ENCODE measurements at places on chromosomes 16 and 17.

DNA sequence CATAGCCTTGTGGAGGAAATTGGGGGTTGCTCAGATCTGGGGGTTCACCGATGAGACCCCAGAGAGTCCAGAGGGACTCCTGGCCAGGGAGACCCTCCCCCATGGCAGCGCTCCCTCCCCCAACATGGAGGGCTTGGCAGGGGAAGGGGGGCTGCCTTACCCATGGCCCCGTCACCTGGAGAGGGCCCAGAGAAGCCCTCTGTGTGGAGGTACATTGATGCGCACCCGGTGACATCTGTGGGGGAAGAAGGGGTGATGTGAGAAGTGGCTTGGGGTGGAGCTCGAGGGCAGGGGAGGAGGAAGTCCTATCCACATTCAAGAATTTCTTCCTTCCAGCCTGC lies 16.2 kb downstream of the ETV4 start:
- no peak for DNase-seq

- DNase-seq = no peak
Measured at GRCh38 chr16:2701272-2701671, 18.8 kb downstream of the PRSS27 start.

DNA sequence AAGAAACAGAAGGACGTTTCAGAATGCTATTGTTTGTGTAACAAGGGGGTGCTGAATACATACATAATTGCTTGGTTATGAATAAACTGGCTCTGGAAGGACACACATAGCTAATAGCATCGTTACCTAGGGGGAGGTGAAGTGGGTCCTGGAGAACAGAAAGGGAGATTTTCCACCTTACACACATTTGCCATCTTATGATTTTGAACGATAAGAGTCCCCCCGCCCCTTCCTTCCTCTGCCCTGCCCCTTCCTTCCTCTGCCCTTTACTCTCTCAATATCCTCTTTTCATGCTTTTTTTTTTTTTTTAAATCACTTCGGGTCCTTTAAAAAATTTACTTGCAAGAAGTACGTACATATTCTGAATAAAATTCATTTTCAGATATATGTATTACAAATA lies 902 bp upstream of the DHRS7B start:
- DNase-seq = no peak

- no peak for DNase-seq
Measured at GRCh38 chr17:72030067-72030899, 90.5 kb upstream of the SOX9 start.

DNA sequence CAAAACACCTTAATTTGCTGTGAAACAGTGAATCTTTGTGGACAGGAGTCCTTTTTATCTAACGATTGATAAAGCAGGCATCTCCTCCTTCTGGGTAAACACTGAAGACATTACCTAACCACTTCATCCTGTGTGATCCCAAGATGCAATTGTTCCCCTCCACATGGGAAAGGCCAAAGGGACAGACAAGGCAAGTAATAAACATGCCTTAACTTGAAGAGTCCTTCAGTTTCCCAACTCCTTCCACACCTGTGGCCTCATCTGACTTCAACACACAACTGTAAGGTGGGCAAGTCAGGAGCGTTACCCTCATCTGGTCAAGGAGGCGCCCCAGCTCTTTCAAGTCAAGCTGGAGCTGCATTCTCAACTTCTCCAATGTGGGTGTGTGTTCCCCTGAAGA lies 278.6 kb downstream of the ABCC12 start:
- DNase-seq = no peak

- no peak for DNase-seq
Measured at GRCh38 chr17:66695098-66695497, 139.8 kb upstream of the CACNG5 start.

GRCh38 chr16:80687606-80688005 lies 116.8 kb downstream of the CDYL2 start:
- DNase-seq = no peak

DNA sequence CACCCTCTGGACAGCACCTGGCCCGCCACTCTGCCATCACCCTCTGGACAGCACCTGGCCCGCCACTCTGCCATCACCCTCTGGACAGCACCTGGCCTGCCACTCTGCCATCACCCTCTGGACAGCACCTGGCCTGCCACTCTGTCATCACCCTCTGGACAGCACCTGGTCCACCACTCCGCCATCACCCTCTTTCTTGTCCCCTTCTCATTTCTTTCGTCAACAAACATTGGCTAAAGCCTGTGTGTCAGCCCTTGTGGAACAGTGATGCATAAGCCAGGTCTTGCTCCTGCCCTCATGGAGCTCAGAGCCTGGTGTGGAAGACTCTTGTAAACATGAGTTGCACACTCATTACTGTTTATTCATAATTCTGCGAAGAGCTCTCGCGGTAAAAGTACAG lies 31.2 kb downstream of the CDK5R1 start:
- no peak for DNase-seq

DNA sequence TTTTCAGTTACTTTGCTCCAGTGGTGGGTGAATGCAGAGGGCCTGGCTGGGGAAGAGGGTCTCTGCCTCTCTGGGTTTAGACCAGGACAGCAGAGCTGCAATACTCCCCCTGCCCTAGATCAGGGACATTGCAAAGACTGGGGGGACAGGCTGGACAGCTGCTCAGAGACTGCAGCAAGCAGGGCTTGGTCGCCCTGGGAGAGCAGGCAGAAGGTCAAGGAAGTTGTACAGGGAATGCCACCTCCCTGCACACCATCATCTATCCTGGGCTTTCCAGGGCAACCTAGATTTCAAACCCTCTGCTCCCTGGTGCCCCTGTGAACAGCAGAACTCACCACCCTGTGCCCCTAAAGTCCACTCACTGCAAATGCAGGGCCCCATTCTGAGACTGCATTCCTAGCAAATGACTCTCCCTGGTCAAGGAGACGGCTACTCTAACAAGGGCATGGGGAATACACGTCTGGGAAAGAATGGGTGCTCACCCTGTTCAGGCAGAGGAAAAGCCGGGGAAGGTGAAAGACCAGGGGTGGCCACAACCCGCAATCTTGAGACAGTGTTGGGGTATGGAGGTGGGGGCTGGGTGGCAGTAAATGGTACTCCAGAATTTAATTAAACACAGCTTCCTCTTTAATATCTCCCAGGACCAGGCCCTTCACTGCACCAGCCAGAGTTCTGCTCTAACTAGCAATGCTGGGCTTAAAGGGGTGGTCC lies 1.0 kb downstream of the KIFC3 start:
- DNase-seq = no peak

DNA sequence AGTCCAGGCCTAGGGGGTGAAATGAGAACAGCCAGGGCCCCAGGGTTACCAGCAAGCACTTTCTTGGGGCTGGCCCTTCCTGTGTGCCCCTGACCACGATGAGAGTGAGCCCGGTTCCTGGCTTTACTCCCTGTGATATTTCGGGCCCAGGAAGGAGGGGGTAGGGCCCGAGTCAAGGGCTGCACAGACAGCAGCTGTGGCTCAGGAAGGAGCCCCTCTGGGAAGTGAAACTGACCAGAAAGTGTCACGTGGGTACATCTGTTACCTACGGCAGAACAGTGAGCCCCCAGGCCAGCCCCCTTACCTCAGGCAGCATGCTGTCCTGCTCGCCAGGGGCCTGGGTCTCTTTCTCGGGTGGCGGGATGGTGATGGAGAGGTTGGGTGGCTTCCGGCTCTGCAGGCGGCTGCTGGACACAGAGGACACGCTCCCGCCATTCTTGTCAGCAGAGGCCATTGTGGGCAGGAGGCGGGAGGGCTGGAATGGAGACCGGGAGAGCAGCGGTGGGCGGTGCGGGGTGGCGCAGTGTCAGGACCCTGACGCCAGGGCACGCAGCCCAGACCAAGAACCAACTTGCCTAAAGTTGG lies 13.8 kb downstream of the AANAT start:
- no peak for DNase-seq

DNA sequence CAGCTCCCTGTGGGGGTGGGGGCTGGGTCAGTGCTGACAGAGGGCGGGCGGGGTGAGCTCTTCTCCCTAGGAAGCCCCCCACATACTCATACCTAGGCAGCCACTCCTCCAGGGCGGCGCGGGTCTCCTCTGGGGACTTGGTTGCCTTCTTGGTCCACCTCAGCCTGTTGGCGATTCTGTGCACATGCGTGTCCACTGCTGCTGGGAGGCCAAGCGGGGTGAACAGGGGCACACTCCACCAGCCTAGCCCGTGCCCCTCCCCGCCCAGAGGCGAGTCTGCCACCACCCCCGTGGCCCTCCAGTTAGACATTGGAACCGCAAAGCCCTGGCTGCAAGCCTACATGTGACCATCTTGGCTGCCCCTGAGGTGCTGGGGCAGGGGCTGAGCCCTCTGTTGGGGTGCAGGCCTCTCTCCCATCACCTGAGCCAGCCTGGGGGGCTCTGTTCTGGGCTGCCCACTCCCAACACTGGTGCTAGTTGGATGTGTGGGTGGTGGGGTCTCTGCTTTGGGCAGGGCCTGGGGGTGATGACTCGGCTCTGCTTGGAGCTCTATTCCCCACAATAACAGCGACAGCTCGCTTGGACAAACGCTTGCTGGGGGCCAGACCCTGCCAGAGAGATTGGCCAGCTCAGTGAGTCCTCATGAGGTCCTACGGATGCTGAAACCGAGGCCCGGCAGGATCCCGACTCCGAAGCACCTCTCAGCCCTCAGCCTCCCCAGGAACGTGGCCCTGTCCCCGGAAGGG lies 7.4 kb downstream of the NTHL1 start:
- DNase-seq = no peak

DNA sequence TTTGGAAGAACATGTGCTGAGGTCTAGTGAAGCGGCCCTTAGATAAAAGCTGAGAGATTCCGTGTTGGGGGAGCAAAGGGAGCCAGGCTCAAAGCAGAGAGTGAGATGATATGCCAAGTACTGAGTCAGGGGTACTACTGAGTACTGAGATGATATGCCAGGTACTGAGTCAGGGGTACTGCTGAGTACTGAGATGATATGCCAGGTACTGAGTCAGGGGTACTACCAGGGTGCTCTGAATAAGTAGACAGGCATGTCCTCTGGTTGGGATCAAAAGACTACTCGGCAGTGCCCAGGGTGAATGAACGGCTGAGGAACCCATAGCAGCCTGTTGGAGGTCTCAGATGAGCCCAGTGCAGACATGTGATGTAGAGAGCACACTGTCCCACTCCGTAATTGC lies 239.0 kb downstream of the SOX9 start:
- DNase-seq = no peak

GRCh38 chr16:69315486-69316311 lies 4.5 kb downstream of the VPS4A start:
- no peak for DNase-seq

DNA sequence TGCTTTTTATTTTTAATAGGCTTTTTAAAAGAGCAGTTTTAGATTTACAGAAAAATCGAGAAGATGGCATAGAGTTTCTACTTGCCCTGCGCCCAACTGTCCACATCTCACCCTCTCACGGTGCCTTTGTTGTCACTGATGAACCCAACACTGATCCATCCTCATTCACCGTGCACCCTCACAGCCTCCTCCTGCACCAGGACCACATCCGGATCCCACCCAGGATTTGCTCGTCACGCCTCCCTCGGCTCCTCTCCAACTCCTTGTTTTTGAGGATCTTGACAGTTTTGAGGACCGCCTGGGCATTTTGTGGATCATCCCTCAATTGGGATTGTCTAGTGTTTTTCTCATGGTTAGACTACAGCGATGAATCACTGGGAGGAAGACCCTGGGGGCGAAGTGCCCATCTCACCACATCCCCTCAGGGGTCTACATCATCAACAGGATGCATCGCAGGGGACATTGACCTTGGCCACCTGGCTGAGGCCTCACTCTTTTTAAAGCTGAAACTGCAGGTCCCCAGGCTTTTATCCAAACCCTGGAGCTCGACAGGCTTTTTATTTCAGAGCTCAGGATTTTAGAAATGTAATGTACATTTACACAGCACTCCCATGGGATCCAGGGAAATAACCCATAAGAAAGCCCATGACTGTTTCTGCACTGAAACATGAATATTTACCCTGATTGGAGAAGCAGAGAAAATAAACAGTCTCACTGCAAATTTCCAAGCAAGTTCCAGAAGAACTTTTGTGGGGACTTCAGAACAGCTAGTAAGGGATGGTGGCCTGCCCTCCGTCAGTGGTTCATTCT lies 71.8 kb upstream of the ZNF469 start:
- no peak for DNase-seq

GRCh38 chr16:23874613-23875294 lies 39.0 kb downstream of the PRKCB start:
- DNase-seq = no peak

- no peak for DNase-seq
Measured at GRCh38 chr16:77450790-77451487, 16.1 kb upstream of the ADAMTS18 start.

DNA sequence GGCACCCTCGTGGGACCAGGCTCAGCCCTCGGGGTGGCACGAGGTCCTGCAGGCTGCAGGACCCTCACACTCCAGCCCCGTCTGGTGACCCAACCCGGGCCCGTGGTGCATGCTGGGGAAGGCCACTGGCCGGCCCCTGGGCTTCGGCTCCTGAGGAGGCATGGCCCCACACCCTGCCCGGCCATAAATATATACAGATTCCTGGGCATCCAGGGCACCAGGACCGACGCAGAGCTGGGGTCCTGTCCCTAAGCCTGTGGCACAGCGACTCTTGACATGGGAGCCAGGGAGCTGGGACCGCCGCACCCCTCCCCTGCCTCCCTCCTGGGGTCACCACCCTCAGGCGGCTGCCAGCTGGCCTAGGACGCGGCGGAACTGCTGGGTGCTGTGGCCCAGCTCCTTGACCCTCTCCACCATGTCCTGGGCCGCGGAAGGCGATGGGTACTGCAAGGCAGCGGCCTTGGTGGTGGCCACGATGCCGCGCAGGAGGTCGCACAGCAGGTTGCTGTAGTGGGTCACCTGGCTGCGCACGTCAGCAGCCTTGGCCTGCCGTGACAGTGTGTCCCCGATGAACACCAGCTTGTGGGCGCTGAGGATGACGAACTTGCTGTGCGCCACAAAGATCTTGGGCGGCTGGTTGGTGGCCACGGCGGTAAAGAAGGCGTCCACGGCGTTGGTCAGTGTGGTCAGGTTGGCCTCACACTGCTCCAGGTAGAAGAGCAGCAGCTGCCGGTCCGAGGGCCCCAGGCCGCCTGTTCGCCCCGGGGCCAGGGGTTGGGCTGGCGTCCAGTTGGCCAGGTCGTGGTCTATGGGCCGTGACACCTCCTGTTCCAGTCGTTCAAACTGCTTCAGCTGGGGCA lies 10.6 kb downstream of the CTRB1 start:
- no peak for DNase-seq

DNA sequence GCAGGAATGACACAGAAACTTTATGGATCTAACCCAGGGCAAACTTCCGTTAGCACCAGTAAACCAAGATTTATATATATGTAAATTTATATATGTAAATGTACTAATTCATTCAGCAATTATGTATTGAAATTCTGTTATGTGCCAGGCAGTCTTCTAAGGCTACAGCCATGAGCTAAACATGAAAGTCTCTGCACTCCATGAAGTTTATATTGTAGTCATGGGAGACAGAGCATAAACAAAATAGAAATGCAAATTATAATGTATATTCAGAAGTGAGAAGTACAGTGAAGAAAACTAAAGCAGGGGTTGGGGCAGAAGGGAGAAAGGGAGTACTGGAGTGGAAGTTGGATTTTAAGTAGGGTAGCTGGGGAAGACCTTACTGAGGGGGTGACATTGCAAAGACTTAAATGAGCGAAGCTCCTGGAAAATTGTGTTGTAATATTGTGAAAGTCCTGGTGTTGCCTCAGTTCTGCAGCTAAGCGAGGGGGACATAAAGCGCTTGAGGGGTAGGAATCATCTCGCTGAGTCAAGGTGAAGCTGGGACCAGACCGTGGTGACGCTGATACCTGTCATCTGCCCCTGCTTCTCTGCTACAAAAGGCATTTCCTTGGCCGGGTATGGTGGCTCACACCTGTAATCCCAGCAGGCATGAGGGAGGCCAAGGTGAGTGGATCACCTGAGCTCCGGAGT lies 64.8 kb downstream of the YPEL2 start:
- DNase-seq = no peak
